Stimulated activated CD4-positive, alpha-beta T cell treated with anti-CD3 and anti-CD28 coated beads, Interleukin-12 subunit alpha, Interleukin-12 subunit beta, amount 100 ng/mL, for 48 hours (primary cell): ENCODE measurements at places on chromosomes 3 and 15.

GRCh38 chr15:91790836-91791235, 62.7 kb upstream of the SLCO3A1 start:
- no peak for DNase-seq

GRCh38 chr15:39692356-39693327, 90.0 kb downstream of the FSIP1 start:
- no peak for DNase-seq

DNA sequence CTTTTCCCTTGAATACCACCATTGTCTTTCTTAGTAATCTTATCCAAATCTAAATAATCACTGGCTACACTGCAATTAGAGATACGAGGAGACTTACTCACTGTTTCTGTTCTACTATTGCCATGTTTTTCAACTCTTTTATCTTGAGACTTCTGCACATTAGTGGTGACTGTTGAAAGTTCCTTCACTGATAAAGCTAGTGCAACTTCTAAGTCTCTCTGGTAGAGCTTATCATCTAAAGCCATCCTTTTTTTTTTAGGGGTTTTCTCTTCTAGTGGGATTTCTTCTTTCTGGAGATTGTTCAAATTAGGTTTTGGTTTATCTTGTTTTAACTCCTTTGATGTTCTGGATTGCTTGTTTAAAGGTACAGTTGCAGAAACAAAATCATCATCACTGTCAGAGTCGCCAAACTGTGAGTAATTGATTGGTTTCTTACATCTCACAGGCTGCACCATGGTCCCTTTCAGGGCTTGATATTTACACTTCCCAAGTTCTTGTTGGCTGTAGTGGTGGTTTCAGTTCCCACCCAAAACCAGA, 37.7 kb downstream of the NCK1 start:
- DNase-seq = no peak

DNA sequence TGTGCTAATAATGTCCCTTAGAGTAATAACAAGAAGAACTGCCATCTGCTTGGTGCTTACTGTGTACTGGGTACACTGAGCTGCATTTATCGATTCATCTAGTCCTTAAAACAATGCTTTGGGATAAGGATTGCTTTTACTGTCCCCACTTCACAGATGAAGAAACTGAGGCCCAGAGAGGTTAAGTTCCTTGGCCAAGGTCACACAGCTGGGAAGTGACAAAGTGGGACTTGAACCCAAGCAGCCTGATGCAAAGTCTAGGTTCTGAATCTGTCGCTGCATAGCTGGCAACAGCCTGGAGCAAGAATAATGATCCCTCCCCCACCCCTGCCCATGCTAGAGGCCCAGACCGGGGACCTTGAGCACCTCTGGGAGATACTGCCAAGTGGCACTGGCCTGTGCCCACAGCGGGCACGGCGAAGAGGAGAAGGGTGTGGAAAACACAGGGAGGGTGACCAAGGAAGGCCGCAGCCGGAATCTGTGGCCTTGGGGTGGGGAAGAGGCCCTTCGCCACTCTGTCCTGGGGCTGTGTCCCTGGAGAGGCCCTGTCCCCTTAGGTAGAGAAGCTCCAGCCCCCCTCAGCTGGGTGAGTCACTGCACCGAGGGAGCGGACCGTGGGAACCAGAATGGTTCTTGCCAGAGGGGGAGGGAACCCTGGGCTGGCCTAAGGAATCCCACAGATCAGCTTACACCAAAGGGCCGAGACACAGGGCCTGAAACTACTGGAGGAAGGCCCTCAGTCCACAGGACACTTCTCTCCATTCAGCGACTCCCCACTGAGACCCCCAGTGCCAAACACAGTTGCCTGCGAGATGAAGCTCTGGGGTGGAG, 3.5 kb downstream of the PLXND1 start:
- DNase-seq = no peak

DNA sequence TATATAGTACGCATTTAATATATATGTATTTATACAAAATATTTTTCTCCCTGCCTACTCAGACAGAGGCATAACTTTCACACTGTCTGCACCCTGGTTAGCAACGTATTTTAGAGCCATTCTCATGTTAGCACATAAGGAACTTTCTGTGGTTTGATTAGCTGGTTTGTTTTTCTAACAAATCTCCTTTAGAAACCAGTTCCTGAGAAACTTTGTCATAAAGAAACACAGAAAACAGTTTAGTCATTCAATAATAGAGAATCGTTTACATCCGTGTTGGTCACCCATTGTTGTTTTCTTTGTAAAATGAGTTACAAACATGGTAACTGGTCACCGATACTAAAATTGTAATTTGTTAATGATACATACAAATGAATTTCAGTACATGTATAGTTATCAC, 5.9 kb upstream of the NGRN start:
- no peak for DNase-seq

- no peak for DNase-seq
These were observed 63.0 kb upstream of the PFN2 start for GRCh38 chr3:150033721-150034120.

- no peak for DNase-seq
These were observed 7.8 kb upstream of the NR2F2 start for GRCh38 chr15:96322536-96323318.

DNA sequence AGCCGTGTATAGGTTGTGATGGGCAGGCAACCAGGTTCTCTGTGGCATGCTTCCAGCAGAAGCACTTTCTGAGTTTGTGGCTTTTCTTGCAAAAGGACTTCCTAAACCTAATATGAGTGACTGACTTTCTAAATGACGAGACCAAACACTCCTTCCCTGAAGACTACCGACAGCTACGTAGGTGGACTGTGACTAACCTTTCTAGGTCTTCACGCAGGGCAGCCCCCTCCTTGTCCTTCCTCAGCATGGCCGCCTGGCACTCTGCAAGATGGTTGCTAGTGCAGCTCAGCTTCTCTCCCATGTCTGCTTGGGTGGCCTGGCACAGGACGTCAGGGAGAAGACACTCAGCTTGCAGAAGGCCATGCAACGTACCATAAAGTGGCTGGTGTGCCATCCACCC, 20.9 kb downstream of the CXCR6 start:
- no peak for DNase-seq

- DNase-seq = no peak
These were observed 207.6 kb downstream of the UACA start for GRCh38 chr15:70555713-70556112.

GRCh38 chr3:71547249-71548198, 36.0 kb downstream of the FOXP1 start:
- DNase-seq = no peak

DNA sequence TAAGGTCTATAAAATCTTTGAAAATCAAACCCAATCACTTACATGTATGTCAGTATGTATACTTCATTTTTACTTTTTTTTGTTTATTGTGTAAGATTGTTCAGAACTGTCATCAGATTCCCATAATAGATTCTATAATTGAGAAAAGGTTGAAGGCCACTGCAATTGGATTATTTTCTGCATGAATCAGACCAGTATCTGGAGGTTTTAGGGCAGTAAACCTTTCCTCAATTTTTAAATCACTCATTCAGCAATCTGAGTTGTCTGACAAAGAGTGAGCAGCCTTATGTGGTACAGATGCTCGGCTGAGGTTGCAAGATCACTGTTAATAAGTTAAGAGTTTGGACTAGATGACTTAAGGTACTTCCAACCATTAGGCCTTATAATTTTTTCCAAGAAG, 96.0 kb downstream of the TP63 start:
- DNase-seq = no peak

- no peak for DNase-seq
These were observed 4.7 kb upstream of the ARHGEF3 start for GRCh38 chr3:56806407-56806806.

DNA sequence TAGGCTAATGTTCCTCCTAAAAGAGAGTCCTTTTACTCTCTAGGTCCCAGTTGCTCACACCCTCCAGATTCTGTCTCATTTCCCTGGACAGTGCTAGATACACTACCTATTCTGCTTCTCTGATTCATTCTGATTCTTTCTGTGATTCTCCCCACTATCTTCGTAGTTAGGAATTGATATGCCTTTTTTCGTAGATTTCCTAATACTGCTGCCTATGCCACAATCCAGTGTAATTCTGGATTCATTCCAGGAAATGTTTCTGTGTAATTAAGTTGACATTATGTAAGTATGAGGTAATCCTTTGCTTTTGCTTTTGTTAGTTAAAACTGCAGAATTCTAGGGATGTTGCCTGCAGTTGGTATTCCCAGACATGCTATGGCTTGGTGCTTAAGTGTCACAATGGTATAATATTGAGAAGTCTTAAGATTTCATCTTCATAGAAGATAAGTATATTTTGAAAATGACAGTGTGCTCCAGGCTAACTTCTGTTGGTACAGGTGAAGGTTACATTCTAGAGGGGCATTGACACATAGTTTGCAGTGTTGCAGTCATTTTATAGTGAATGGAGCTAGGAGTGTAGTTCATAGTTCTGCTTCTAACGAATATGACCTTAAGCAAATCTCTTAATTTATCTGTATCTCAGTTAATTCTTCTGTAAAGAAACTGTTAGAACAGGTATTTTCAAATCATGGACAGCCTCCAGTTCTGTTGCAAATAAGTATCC, 54.3 kb downstream of the RIOX2 start:
- DNase-seq = no peak

DNA sequence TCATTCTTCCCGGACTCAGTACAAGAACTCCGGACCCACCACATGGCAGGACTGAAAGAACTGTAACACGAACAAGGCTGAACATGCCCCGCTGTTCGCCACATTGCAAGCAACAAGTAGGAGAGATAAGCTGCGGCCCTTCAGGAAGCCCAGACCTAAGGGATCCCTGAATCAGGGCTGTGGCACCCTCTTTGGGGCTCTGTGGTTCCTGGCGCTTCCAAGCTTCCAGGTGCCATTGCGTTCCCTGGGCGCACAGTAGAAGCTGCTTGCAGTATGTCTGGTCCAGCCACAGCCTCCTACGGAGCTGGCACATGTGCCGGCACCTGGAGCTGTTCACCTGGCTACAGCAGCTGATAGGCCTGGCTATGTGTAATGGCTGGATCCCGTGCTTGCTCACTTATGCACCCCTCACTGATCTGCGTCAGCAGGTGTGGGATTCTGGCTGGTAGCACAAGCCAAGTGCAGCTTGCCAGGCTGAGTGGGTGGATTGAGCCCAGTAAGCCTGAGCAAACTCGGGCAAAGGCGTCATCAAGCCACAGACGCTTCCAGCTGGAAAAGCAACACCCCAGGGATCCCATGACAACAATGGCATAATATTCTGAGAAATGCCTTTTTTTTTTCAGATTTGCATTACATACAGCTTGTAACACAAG, 748.6 kb upstream of the GBE1 start:
- DNase-seq = no peak

DNA sequence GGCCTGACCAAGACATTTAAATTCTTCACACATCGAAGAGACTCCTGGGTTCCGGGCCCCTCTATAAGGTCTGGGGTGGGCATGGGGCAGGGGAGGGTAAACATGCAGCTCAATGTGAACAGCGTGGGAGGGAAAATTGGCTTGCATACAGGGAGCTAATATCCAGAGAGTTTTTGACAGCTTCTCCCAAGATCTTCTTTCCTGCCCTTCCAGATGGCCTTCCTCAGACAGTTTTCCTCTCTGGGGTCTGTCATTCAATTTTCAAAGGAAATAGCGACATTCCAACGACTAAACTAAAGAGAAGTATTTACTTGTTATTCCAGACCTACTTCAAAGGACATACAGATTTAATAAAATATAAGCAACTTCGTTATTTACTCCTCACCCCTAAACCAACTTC, 1030.6 kb downstream of the MCTP2 start:
- no peak for DNase-seq

DNA sequence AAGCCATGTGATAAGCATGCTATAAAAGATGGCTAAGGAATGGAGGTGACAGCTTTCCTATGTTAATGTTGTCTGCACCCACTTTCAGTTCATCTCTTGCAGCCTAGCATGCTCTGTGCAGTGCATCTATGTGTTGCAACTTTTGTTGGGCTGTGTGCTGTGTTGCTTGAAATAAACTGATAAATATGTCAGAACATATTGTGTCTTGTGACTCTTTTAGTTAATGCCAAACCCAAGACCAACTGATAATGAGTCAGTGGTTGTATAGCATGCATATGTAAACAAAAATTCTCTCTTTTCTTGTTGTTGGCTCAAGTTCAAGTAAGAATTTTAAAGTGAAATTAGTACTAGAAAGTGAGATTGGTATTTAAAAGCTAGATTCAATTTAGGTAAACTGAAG, 37.0 kb upstream of the SCN10A start:
- DNase-seq = no peak

- DNase-seq = peak; percentile 42
These were observed 1.4 kb downstream of the FYTTD1 start for GRCh38 chr3:197750858-197751737.

DNA sequence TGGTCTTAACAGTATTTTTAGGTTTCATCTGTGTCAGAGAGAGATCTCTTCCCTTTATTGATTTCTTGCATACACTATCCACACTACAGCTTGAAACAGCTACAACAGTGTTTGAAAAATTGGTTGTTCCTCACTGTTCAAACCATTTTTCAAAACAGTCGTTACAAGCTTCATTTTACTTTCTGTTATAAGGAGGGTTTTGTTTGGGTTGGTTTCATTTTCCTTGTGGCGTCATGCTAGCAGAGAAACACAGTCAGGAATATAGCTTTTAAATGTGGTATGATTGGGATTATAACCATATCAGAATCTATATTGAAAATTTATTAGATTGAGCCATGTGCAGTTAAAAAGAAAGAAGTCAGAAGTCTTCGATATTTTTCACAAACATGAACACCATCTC, 400.6 kb downstream of the ZBTB20 start:
- no peak for DNase-seq

DNA sequence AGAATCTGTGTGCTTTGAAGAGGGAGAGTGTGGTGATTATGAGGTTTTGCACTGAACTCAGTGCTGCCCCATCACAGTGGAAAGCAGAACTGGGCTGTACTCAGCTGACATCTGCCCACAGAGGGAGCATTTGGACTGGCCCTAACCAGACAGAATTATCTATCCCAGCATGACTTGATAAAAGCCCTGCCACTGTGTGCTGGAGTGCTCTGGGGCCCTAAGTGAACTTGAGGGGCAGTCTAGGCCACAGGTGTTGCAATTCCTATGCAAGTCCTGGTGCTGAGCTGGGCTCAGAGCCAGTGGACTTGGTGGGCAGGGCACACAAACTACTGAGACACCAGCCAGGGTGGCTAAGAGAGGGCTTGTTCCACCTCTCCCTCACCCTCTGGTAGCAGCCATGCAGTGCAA, 269.2 kb upstream of the CTNNB1 start:
- no peak for DNase-seq

- no peak for DNase-seq
These were observed 76.5 kb upstream of the SPRED1 start for GRCh38 chr15:38176155-38176554.

- no peak for DNase-seq
These were observed 33.0 kb upstream of the CDCP1 start for GRCh38 chr3:45179163-45179562.

- DNase-seq = no peak
These were observed 15.0 kb downstream of the IL17RD start for GRCh38 chr3:57150113-57150581.
